ENCODE measurements at places on chromosomes 7 and 10.

DNA sequence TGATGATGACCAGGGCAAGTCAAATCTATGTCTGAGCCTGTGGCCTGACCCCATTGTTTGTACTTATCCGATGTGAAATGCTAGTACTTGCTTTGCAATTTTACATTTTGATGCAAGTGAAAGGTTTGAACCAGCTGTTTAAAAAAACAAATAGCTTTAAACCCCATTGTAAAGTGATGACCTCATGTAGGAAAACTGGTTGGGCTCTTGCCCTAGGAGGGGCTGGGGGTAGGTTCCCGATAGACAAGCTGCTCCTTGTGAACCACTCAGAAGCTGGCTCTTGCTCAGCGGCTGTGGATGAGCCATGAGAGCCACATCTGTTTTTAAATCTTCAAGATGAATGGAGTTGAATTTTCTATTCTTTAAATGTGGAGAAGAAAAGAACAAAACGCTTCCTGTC, 185.3 kb downstream of the WDR11 start:
- no peak for DNase-seq

- no peak for DNase-seq
Observed at GRCh38 chr10:123009105-123009820, 457 bp downstream of the ACADSB start.

DNA sequence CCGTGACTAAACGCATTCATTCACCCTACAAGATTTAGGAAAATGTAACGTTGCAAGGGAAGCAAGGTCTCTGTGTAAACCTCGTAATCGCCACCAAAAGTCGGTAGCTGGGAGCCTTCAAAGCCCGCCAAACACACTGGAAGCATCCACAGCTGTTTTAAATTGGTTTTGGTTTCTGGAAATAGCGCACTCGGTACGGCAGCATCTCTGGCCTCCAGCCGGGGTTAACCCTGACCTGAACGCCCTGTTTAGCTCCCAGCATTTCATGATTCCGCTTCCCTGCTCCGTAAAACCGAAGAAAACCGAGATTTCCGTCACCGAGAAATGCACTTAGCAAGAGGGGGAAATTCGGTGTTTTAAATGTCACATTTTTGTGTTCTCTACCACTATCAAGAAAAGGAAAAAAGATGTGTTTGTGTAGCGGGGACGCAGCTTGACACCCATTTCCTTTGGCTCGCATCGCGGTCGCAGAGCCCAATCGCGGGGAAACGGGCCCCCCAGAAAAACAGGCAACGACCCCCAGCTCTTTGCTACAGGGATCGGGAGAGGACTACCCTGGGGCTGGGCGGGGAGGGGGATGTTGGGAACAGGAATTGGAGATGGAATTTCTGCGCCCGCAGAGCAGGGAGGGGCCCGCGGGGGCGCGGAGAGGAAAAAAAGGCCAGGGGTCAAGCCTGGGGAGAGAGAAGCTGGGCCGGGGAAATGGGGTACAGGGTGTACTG, 646 bp downstream of the SGCE start:
- no peak for DNase-seq

GRCh38 chr10:91313796-91314485, 93.5 kb downstream of the PCGF5 start:
- DNase-seq, result no peak

DNA sequence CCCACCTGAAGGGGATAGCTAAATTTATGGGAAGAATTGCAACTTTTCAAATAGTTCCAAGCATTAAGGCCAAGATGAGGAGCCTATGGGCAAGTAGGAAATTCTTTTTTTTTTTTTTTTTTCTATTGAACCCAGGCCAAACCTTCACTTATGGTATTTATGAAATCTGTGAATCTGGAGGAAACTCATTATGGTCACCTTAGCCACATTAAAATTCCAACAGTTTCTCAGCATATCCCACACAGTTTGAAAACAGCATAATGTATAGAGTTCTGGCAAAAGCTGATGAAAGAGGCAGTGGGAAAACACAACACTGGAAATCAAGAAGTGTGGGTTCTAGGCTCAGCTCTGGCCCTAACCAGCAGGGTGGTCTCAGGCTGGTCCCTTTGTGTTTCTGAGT, 236.9 kb downstream of the PTEN start:
- DNase-seq, result no peak

DNA sequence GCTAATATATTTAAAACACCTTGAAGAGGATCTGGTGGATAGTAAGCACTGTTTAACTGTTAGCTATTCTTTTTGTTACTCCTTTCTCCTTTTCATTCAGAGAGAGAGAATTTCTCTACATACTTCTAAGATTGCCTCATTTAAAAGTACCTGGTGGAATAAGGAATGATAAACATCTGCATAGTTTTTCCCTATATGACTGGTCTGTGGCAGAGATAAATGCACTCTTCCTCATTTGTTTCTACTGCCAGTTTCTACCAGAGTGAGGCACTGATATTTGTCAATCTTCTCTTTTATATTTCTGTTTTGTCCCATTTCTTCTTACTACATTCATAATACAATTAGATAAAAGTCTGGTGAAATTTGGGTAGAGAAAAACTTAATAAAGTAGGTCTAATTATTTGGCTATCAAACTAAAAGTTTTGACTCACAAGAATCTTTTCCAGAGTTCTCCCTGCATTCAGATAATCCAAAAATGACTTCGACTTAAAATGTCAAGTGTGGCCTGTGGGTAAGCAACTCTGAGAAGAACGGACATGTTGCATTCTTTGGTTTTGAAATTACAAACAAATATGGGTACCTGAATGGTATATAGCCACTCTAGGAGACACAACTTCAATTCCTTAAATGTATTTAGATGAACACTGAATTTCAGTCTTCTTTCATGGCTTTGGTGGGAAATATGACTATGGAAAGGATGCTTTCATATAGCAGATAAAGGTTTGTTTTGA, 38.8 kb downstream of the RNLS start:
- no peak for DNase-seq

GRCh38 chr10:11080564-11080984, 62.9 kb downstream of the CELF2 start:
- DNase-seq, result no peak

GRCh38 chr7:79334334-79334733, 119.1 kb downstream of the MAGI2 start:
- DNase-seq, result no peak

GRCh38 chr10:83632701-83633100, 506.6 kb upstream of the GHITM start:
- no peak for DNase-seq

DNA sequence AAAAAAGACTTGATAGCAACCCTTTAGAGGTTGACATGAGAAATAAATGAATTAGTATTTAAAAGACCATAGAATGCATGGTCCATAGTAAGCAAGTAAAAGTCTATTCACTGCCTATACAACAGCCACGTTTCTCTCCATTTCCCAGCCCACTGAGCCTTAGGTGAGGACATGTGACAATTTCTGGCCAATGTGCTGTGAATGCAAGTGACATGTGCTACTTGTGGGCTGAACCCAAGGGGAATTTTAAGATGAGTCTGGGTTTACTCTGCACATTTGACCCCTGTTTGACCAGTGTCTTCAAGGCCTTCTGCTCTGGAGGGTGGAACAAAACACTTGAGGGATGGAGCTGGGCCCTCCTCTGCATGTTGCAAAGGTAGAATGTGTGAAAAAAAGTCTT, 384.4 kb upstream of the KLF6 start:
- DNase-seq, result no peak

DNA sequence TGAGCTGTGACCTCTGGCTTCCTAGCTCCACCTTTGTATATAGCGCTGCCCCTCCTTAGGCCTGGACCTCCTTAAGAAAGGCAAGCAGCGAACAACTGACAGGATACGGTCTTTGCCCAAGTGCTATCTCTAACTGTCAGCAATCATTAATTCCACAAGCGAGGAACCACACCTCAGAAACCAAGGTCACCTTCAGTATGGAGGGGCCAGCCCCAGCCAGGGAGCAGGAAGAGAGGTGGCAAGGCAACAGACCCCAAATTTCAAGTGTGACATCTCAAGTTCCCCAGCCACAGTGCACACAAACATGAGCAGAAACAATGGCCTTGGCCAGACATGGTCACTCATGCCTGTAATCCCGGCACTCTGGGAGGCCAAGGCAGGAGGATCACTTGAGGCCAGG, 4.8 kb upstream of the AOC1 start:
- DNase-seq, result no peak

- no peak for DNase-seq
Observed at GRCh38 chr10:92845921-92846320, 2.4 kb upstream of the EXOC6 start.

- DNase-seq, result peak; percentile 18
Observed at GRCh38 chr7:7122701-7123281, 59.6 kb upstream of the C1GALT1 start.

DNA sequence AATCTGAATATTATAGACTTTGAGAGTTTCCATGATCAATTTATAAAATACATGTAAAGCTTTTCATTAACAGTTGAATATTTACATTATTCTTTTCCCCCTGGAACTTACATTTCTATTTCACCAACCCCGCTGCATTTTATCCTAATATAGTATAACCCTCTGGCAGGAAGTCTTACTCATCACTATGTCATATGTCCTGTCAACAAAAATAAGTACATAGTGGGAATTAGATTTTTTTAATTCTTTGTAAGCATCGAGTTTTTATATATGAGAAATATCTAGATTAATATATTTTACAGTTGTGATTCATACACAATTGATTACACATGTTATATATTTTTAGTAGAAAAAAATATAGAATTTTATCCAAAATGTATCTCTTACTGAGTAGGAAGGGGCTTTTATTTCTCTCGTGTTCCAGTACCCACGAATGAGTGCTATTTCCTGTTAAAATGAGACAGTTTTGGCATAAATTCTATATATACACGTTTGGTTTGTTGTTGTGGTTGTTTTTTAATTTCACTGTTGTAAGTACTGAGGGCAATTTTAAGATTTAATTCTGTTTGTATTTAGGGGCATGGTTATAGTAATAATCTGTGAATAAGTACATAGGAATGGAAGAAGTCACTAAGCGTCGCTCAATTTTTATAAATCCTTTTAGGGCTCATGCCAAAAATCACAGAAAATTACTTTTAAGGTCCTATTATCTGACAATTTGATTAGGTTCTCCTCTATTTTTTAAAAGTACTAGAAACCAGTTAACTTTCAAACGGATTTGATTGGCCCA, 87.1 kb downstream of the HECW1 start:
- DNase-seq, result no peak

GRCh38 chr7:72015136-72015535, 397.0 kb downstream of the CALN1 start:
- DNase-seq, result no peak

DNA sequence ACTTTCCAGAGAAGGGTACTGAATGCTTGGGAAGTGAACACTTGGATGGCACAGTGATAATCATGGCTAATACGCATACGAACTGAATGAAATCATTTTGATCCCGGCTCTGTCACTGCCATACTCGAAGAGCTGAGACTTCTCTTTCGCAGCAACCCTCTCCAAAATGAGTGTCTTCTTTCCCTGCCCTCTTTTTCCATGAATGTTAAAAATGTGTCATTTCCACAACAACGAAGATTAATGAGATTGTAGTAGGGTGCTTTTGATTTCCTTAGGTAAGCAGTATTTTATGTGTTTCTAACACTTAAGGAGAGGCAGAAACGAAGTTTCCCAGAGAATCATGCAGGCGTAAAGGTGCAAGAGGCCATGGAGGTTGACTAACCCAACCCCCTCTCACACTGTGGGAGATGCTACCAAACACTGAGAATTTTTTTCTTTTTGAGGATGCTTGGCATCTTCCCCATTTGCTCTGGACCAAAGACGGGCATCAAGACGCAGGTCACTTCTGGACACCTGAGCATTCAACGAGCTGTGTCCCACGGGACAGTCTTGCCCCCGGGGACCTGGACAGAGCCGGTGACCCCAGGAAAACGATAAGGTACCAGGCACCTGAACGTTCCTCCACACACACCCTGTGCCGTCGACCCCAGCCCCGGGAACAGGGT, 823 bp downstream of the COPG2 start:
- DNase-seq, result no peak

- no peak for DNase-seq
Observed at GRCh38 chr7:86485827-86486226, 157.9 kb upstream of the GRM3 start.

DNA sequence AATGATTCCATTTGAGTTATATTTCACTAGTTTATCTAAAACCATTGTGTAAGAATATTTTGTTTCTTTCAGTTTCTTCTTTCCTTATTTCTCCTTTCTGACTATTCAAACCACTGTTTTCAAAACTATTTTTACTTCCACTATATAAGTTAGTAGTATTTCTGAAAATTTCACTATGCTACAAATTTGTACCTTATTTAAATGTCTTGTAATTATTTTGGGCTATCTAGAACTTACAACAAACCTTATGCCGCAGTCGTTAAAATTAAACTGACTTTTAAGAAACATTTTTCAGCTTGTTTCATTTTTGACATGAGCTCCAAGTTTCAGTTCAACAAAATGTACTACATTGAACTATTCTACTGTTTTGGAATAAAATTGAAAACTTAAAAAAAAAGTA, 1.8 kb downstream of the TFEC start:
- no peak for DNase-seq

DNA sequence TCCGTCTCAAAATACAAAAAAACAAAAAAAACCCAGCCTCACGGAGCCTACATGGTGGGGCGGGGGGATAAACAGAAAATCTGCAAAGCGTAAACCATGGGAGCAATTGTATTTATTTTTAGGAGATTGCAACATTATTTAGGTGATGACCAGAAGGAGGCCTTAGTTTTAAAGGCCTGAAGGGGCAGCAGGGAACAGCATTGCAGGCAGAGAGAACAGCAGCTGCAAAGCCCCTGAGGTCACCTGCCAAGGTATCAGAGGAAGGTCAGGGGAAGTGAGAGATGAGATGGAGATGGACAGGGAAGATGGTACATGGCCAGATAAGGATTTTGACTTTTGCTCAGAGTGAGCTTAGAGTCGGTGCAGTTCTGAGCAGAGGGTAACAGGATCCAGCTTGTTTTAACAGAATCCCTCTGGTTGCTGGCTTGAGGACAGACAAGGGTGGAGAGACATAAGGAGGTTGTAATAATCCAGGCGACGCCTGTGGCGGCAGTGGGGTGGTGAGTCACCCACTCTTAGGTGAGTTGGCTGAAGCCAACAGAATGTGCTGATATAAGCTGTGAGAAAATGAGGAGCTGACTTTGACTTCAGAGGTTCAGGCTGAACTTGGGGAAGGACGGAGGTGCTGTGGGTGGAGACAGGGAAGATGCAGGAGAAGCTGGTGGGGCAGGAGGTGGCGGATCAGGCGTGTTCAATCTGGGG, 82.3 kb upstream of the GTF2I start:
- DNase-seq, result no peak

GRCh38 chr7:17996040-17996439, 31.6 kb downstream of the PRPS1L1 start:
- DNase-seq, result no peak

DNA sequence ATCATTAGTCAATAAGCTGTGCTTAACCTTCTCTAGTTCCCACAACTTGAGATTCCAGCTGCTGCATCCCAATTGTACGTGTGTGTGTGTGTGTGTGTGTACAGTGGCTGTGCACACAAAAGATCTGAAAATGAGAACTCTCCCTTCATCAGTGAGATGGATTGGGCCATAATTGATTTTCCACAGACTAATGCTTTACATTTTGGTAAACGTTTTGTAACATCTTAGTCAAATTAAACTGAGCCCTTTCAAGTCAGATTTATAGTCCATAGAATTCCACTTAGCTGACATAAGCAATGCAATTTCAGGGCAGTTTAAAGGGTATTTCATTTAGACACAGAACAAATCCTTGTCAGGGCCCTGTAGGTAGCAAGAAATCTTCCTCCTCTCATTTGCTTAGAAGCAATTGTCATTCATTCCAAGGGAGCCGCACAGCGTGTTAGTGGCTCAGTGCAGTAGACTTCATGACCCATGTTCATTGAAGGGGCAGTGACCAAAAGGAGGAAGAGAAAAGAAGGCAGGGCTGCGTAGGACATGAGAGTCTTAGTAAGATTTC, 1123.5 kb upstream of the AUTS2 start:
- peak; percentile 3 for DNase-seq

GRCh38 chr7:44415047-44415446, 75.4 kb downstream of the NUDCD3 start:
- DNase-seq, result no peak

Measured in SK-N-MC (cell line).